ENCODE measurements at places on chromosomes 5 and 9.

GRCh38 chr5:33933723-33934169 is 2.4 kb upstream of the RXFP3 start:
- no peak for DNase-seq

DNA sequence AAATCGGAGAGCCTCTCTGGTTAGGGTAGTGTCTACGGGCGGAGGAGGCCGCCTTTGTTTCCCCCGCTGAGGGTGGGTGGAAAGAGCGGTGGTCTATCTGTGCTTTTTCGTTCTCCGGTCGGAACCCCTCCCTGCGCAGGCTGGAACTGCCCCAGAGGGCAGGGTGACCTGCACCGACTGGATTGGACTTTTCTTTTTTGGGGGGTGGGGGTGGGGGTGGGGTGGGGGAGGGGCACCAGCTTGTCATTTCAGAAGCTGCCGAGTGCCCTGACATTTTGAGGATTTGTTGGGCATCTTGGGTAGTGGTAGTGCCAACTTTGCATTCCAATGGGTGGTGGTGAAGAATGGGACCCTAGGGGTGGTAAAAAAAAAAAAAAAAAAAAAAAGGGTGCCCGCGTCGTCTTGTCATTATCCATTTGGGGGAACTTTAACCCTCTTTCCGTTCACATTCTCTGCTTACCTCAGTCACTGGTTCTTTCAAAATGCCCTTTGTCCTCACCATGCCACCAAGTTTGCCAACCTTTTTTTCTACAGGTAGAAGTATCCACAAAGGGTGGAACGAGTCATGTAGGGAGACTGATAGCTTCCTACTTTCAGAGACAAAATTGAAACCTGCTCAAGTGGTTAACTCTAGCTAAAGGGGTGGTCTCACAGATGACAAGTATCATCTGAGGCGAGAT is 1.3 kb downstream of the UBE2R2 start:
- DNase-seq: no peak

DNA sequence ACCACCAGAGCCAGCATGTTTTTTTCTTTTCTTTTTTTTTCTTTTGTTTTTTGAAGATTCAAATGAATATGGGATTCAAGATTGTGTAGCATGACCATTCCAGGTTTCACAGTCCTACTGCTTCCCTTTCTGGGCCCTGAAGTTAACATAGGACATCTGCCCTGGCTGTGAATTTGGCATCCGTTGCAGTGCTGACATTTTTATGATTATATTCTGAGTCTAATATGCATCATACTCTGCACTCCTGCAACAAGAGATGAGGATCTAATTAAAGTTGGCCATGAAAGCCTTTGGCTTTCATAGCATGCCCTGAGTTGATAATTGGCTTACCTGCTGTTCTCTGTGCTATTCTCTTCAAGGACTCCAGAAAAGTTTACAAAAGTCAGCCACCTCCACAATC is 29.8 kb downstream of the C5orf22 start:
- DNase-seq: no peak

- no peak for DNase-seq
Observed at GRCh38 chr5:7759257-7759871, 91.6 kb downstream of the CFAP90 start.

- no peak for DNase-seq
Observed at GRCh38 chr5:138828556-138828955, 46.6 kb downstream of the LRRTM2 start.

- DNase-seq: no peak
Observed at GRCh38 chr5:135110785-135111596, 77.0 kb upstream of the PITX1 start.

DNA sequence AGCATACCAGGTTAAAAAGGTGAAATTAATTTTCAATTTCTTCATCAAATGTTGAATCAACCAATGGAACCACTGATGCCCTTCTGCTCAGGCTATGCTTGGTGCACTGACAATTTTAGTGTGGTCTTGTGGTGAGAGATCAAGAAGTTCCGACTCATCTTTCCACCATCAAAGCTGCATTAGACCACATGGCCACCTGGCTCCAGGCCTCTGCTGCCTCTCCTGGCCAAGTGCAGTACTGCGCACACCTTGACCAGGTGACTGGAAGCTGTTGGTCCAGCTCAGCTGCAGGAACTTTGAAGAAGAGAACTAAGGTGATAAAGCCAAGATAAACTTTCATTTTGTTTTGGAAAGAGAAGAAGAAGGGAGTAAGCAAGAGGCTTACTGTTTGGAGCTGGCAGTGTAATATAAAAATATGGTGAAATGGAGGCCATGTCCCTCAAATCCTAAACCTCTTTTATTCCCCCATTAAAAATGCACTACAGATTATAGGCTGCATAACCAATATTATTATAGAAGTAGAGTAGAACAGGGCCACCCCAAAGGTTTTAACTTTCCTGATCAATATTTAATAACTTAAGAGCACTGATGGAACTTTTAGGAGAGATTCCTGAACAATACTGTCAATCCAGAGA is 315.5 kb upstream of the C9orf72 start:
- DNase-seq: no peak

- DNase-seq: peak; percentile 86
Observed at GRCh38 chr5:132389585-132390286, 20.2 kb downstream of the SLC22A5 start.

DNA sequence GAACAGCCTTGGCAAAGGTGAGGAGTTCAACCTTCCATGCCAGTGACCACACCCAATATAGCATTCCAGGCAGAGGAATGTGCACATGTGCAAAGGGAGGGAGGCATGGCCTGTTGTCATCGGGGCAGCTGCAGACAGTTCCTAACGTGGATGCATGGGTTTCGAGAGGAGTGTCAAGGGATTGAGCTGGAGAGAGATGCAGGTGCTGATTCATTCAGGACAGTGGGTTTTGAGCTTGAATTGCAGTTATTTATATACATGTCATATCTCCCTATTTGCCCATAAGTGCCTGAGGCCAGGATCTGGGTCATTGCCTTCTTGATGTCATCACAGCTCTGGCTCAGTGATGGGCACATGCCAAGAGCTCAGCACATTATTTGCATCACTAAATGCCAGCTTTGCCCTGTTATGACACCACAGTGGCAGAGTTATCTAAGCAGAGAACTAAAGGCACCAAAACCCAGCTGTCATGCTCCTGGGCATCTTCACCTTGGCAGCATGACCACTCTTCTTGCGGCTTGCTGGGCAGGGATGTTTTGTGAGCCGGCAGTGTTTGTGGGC is 278.0 kb downstream of the NTRK2 start:
- no peak for DNase-seq

DNA sequence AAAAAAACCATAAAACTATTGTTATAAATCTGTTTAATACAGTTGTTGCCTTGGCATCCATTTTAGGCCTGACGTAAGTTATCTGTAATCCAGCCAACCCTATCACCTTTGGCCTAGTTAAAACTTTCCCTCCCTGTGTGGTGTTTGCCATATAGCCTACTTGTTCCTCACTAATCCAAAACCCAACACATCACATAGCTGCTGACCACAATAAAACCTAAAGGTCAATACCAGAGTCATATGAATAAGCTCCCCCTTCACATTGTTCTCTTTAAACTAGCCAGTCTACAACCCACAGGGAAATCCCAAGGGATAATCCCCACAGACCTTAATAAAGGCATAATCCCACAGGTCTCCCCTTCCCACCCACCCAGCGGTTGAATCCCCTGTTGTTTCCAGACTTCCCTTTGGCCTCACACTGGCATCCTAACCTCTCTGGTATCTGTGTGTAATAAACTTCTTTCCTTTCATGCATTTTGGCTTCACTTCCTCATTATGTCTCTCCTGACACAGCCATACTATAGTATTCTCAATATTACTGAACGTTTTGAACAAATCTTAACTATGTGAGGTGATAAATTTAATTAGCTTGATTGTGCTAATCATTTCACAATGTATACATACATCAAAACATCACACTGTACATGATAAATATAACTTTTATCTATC is 50.8 kb downstream of the DTWD2 start:
- peak; percentile 8 for DNase-seq

- DNase-seq: no peak
Observed at GRCh38 chr9:127393645-127394044, 3.3 kb upstream of the SLC2A8 start.

- DNase-seq: no peak
Observed at GRCh38 chr5:6705088-6705487, 8.1 kb upstream of the TENT4A start.

DNA sequence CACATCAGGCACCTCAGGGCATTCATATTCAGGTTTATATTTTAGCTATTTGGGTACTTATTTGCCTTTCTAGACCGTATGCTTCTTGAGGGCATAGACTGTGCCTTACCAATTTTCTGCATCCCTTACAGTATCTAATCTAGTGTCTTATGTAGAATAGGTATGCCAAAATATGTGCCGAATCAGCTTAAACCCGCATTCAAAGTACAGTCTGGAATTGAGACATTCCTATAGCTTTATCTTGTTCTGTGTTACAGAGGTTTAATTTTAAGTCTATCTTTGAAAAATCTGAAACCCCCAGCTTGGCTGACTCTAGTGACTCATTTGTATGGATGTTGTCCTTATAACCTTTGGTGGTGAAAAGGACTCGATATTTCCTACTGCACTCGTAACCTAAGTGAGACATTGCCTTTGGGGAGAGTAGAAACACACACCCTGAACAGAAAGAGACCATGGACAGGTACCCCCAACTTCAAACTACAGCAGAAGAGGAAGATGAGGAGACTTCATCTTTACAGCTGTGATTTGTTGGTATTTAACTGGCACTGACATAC is 27.0 kb upstream of the TMOD1 start:
- no peak for DNase-seq

- DNase-seq: no peak
Observed at GRCh38 chr5:159034083-159034824, 65.5 kb downstream of the EBF1 start.

DNA sequence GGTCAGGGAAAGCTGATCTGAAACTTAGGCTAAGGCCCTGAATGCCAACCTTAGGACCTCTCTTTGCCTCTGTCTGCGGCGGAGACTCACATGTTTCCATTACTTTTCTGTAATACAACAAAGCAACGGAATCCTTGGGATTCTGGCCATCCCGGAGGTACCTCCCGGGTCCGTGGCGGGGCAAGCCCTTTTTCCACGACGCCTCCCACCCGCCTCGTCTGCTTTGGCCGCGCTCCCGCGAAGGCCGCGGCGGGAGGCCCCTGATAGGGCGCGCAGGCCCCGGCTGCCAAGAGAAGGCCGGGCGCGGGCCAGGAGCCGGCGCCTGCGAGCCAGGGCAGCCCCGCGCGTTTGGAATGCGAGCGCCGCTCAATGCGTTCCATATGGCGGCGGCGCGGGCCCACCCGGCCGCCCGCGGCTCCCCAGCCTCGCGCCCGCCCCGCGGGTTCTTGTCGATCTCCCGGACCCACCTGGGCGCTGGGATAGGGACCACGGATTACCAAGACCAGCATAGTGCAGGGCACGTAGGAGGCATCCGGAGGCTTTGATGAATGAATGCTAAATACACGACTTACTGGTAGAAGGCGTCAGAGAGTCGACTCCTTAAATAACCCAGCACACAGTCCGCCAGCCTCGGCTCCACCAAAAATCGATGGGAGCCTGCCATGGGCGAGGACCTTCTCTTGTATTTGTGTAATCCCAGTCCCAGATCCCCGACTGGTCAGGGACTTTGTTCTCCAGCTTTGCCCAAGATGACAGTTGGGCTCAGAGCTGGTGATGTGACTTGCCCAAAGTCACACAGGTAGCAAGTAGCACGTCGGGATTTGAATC is 17.5 kb upstream of the PHF19 start:
- no peak for DNase-seq

DNA sequence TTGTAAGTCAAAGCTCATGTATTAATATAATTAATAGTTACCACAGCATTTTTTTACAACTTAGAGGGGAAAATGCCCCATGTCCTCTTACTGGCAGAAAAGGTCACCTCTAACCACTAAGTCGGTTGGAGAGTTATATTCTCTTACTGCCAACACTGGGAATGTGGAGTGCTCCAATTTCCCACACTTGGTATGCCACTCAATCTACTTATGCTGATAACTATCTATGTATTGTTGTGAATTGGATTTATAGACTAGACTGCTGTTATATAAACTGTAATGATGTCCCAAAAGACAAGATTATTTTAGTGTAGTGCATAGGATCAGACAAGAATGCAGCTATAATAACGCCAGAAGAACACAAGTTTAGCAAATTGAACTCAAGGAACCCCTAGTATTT is 2385.2 kb upstream of the C9orf72 start:
- no peak for DNase-seq

DNA sequence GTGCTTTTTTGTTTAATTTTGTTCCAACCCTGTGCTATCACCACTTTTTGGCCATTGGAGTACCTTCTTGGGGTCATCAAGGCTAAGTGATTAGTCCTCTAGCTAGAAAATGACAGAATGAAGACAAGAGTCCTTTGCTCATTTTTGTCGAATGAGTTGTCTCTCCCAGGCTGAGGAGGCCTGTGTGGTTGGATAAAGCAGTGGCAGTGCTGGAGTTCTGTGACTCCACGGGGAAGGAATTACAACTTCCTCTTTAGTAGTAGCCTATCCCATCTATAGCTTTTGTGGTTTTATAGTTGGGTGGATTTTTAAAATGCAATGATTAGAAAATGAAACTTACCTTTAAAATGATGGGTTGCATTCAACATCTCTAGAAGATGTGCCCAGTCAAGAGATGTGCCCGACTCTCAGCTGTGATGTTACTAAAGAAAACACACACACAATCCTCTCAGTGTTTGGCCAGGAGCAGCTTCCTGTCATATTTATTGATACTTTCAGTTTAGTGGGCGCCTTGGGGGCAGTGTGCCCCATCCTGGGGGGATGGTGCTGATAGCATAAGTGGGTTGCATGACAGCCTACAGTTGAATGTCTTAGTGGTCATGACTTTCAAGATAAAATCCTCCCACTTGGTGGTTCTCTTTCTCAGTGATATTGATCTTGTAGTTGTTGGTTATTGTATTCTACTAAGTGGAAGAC is 11.9 kb downstream of the OTULINL start:
- no peak for DNase-seq

- DNase-seq: no peak
Observed at GRCh38 chr9:106932178-106932577, 69.2 kb downstream of the ZNF462 start.

- no peak for DNase-seq
Observed at GRCh38 chr5:118565335-118565971, 422.9 kb downstream of the DTWD2 start.

DNA sequence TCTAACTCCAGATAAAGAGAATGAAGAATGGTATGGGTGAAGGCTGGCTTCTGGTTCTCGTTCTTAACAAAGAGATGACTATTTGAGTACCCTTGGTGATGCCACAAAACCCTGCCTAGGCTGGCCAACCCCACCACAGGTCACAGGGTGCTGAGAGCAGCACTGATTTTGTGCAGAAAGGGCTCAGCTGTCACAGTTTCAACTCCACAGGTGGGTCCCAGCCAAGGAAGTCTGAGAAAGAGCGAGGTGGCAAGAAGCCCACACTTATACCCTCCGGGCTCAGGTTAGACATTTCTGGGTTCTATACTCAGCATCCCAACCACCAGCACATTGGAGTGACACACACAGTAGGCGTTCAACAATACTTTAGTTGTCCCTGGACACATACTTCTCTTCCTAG is 118.1 kb downstream of the SLIT3 start:
- DNase-seq: no peak

DNA sequence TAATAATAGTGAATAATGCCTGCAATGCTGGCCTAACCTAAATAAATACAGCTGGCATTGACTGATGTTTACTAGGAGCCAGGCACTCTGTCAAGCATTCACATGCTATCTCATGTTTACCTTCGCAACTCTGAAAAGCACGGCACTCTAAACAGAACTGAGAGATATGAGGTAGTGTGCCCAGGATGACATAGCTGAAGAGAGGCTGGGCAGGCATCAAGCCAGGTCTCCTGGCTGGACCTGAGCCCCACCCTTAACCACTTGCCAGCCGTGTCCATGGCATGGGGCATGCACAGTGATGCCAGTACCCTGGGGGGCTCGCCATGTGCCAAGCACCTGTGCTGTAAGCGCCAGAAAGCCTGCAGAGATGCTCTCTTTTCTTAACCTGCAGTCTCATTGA is 119.4 kb upstream of the MVB12B start:
- DNase-seq: no peak

Measured in fibroblast of the conjunctiva (primary cell).